Memory B cell (primary cell): ENCODE measurements at places on chromosomes 7 and 10.

DNA sequence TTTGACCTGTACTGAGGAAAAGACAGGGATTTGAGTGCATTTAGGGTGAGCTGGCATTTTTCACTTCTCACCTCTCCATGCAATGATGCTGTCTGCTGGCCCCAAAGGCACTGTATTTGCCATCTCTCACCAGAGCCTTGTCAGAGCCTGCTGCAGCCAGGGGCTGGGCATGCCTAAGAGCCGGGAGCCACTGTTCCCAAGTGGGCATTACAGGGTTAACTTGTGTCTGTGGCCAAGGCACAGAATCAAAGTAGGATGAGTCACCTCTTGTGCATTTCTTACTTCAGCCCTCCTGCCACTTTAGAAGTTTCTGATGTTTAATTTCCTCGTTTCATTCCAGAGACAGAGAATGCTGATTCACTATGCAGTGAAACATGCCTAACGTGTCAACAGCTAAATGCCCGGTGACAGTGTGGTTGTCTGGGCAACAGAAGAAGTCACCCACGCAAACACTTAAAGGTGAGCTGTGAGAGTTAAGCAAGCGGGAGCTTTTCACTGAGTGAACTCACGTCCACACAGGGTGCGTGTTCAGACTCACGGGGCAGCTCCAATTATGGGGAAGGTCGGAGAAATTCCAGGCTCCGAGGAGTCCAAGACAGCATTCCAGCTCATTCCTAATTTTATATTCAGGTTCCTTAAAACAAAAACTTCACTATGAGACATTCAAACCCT is 57.1 kb upstream of the IGFBP3 start:
- DNase-seq = no peak

DNA sequence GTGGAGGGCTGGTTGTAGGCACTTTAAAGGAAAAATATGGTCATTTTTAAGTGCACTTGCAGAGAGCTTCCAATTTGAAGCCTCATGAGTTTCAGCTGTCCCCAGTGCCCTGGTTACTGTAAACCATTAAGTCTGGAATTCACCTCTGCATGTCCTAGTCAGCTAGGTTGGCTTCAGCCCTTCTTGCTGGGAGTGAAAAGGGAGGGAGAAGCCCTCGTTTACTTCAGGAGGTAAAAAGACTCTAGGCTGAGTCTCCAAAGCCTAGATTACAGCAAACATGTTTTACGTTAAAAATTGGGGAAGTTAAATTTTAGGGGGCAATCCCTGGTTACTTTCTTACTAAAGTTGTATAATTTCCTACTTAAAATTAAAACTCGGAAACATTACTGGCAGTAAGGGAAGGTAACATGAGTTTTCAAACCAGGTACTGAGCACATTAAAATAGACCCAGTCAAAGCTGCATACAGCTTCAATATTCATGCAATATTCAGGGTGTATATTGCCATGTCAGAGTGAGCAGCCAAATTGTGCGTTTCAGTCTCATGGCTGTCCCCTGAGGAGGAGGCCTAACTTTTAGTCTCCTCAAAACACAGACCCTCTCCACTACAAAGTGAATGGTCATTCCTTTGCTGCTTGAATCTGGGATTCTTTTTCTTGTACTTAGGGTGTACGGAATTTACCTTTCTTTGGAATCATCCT is 156.7 kb downstream of the PRKG1 start:
- no peak for DNase-seq

DNA sequence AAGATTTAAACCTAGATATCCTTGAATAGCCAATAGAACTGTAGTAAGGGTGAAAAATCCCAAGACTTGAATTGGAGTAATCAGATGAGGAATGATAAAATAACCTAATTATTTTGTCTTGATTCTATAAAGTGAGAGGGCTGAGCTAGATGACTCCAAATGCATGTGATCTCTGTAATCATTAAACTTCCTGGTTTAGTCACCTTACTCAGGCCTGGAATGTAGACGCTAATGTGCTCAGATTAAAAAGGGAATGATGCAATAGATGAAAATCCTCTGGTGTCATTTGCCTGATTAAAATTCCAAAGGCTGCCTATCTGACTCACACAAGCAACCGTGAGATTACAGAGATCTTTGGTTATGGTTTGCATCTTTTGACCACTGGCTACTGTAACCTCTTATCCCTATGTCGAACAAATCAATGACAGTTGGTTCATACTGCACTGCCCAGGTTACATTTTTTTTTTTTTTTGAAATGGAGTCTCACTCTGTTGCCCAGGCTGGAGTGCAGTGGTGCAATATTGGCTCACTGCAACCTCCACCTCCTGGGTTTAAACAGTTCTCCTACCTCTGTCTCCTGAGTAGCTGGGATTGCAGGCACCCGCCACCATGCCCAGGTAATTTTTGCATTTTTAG is 2.9 kb upstream of the HKDC1 start:
- DNase-seq = no peak

DNA sequence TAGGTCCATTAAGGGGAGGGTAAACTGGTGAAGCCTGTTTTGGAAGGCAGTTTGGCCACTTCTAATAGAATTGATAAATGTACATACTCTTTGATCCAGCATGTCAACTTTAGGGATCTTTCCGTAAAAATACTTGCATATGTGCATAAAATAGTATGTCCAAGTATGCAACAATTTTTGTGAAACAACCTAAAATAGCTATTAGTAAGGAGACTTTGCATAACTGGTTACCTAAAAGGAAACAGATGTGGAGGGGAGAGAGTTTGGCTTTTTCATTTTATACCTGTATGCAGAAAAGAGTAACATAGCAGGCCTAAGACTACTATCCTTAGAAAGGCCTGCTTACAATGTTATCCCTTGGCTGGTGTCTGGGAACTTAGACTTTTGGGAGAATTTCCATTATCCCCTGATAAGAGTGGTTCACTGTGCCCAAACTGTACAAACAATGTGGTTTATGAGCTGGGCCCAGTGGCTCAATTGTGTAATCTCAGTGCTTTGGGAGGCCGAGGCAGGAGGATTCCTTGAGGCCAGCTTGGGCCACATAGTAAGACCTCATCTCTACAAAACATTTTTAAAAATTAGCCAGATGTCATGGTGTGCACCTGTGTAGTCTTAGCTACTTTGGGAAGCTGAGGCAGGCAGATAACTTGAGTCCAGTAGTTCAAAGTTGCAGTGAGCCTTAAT is 21.3 kb downstream of the PTPN12 start:
- no peak for DNase-seq

DNA sequence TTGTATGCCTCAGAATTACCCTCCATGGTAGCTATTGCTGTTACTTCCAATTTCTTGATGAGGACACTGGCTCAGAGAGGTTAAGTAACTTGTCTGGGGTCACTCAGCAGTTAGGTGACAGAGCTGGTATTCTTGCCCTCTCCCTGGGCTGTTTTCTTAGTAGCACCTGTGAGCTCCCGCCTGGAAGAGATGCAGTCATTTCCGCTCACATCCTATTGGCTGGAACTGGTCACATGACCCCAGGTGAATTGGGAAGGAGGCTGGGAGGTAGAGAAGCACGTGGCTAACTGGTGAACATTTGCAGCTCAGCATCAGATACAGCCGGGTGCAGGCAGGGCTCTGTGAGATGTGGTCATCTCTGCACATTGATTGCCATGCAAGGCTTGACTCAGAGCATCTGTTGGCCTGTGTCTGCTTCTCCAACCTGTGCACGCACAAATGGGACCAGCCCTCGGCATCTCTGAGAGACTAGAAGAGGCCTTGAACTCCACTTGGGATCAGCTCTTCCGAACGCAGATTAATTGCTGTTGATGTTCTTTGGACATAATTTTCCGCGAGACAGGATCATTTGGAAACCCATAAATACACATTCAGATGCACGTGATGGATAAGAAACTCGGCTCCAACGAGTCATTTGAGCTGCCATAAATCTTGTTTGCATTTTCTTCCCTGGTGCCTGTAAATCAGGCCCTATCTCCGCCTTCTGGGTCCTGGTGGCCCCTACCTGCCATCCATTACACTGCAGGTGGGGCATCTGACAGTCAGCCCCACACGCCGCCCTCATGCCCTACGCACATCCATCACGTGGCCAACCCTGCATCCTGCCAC is 42.8 kb downstream of the MYL10 start:
- DNase-seq = no peak

- no peak for DNase-seq
These were observed 38.9 kb upstream of the CTBP2 start for GRCh38 chr10:125199270-125199669.

DNA sequence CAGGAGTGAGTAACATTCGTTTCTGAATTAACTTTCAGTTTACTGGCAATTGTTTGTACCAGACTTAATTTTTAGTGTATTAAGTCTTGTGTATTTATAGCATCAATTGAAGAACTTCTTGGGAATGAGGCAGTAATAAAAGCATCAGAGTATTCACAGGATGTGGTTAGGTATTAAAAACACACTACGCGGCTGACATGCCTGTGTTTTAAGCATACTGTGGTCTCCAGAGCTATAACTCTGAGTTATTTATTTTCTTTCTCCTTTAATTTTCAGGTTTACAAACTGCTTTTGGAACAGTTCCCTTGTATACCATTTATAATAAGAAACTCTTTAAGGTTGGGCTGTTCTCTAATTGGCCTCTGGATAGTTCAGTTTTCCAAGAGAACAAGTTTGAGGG is 626.1 kb upstream of the NRG3 start:
- DNase-seq = no peak
